ENCODE measurements at places on chromosomes 16 and 17. TPM values are rescaled to one million over a fixed set of nuclear protein-coding genes. Genes with fewer than 3 reads are reported as not detected.

Gene RAB34
- 47.0 TPM for total RNA-seq

Gene CHST5
- total RNA-seq: 0.10 TPM

Gene HOXB1
- not detected for total RNA-seq

Gene HS3ST6
- 4.3 TPM for total RNA-seq

Gene RUNDC1
- total RNA-seq: 7.1 TPM

Gene NHERF1
- total RNA-seq: 7.5 TPM

Gene CCL8
- 3.1 TPM for total RNA-seq

Gene NHERF2
- total RNA-seq: 20.1 TPM

Gene MMP15
- total RNA-seq: 6.6 TPM

Gene TANC2
- total RNA-seq: 53.4 TPM

Gene ST6GALNAC1
- not detected for total RNA-seq

Gene HBZ
- 8.4 TPM for total RNA-seq

Gene SLFN12
- total RNA-seq: 11.1 TPM

Gene HID1
- total RNA-seq: 4.0 TPM

Gene CDRT15
- not detected for total RNA-seq

Gene MIS12
- total RNA-seq: 14.0 TPM

Gene KRTAP9-8
- total RNA-seq: 8.5 TPM

Gene ACSM5
- total RNA-seq: 0.79 TPM

Gene LLGL1
- 17.7 TPM for total RNA-seq

Gene LGALS9B
- total RNA-seq: 1.2 TPM

Gene CPD
- 64.2 TPM for total RNA-seq

Gene SLC38A8
- not detected for total RNA-seq

Gene SPN
- 2.8 TPM for total RNA-seq

Gene NUP88
- 56.1 TPM for total RNA-seq

Gene C16orf92
- not detected for total RNA-seq

Gene DYNLRB2
- total RNA-seq: 0.59 TPM

Gene ARL4D
- 16.4 TPM for total RNA-seq
